ENCODE measurements at places on chromosomes 3 and 15. TPM values are rescaled to one million over a fixed set of nuclear protein-coding genes. Genes with fewer than 3 reads are reported as not detected.

The PLCL2 gene
- total RNA-seq, result 5.6 TPM

The GOLGA6L10 gene
- 0.48 TPM for total RNA-seq

The CHRM5 gene
- total RNA-seq, result not detected

GRCh38 chr3:16350597-16351318 is 85.7 kb downstream of the OXNAD1 start:
- no peak for DNase-seq

- DNase-seq, result no peak
These were observed 47.2 kb upstream of the IQSEC1 start for GRCh38 chr3:13120289-13120927.

GRCh38 chr3:167198949-167199600 is 181.0 kb downstream of the ZBBX start:
- DNase-seq, result no peak

DNA sequence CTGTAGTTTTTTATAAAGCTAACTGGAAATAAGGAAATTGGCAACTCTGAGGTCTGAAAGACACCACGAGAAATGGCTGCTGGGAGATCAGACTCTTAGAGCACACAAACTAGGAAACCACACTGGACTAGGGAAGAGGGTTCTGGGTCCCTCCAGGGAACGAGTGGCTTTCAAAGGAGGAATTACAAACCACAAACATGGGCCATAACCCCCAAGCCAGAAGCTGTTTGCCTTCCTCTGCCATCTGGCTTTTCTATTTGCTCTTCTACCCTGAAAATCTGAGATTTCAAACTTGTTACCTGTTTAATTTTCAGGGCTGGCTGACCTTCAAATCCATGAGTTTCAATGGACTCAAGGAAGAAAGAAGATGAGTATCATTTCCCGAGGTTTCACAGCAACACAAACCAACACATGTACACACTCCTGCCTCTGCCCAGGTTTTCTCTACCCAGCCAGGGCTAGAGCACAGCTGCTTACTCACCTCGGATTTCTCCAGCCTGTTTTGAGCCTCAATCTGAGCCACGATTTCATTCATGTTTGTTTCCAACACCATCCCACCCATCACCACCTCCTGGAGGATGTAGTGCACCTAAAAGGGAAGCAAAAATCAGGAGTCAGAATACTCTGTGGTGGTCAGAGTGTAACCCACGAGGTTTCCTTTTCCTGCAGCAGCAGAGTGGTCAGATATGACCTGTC is 22.6 kb upstream of the ANPEP start:
- no peak for DNase-seq

DNA sequence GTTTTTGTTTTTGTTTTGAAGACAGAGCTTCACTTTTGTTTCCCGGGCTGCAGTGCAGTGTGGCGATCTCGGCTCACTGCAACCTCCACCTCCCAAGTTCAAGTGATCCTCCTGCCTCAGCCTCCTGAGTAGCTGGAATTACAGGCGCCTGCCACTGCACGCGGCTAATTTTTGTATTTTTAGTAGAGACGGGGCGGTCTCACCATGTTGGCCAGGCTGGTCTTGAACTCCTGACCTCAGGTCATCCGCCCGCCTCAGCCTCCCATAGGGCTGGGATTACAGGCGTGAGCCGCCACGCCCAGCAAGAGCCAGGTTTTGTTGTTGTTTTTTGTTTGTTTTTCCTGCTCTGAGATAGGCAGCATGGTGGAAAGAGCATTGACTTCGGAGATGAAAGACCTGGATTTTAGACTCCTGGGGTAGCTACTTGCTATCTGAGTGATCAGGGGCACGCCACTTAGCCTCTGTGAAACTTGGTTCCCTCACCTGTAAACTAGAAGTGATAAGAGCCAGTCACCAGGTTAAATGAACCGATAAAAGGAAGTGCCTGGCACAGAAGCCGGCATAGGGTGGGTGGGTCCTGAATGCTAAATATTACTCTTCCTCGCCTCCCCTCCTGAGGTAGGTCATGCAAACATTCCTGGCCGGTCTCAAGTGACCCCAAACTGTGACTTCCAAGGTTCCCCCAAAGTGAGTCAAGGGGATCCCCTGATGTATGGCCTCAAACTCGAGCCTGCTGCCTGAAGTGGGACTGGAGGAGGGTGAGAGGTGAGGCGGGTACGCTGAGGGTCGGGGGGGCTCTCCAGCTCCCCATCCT is 62.9 kb upstream of the MCF2L2 start:
- DNase-seq, result peak; percentile 21

DNA sequence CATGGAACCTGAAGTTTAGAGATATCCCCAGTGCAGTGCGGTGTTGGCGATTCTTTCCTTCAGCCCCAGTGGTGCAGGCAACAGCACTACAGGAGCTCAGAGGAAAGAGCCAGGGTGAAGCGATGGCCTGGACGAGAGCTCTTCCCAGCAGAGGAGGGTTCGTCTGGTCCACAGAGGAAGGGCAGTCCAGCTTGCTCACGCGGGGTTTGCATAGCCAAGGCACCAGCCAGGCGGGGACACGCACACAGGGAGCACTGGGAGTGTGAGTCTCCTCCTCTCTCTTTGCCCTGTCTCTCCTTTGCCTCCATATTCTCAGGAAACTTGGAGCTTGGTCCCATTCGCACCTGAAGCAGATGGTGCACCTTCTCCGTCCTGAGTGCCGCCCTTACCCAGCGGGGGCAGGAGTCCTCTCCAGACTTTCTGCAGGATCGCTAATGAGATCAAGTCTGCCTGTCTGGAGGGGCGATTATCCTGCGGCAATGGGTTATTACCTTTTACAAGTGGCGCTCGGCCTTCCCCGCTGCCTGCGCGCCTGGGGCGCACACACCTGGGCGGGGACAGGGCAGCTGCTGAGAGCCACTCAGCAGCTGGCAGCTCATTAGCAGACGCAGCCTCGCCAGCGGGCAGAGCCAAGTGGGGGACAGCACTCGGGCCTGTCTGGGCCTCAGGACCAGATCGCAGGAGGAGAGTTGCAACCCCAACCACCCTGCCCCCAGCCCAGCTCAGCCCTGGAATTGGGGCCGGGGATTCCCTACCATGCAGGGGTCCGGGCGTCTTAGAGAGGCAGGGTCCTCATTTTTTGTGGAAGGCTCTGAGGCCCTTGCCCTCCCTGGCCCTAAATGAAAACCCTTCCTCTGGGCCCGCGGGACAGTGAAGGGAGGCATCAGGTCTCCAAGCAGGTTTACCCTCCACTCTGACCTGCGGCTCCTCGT is 119.0 kb upstream of the MEF2A start:
- DNase-seq, result peak; percentile 30

DNA sequence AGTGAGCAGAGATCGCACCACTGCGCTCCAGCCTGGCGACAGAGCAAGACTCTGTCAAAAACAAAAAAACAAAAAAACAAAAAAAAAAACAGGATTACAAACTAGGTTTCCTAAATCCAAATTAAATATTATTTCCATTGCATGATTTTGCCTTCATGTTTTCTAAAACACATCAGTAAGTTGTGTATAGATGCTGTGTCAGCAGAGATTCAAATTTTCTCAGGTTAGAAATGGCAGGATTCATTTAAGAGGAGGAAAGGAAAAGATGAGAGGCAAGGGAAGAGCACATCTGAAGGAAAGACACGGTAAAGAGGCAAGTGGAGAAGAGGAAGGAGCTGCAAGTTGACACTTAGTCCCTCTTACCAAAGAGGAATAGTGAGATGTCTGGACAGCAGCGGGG is 51.8 kb upstream of the PPARG start:
- no peak for DNase-seq

DNA sequence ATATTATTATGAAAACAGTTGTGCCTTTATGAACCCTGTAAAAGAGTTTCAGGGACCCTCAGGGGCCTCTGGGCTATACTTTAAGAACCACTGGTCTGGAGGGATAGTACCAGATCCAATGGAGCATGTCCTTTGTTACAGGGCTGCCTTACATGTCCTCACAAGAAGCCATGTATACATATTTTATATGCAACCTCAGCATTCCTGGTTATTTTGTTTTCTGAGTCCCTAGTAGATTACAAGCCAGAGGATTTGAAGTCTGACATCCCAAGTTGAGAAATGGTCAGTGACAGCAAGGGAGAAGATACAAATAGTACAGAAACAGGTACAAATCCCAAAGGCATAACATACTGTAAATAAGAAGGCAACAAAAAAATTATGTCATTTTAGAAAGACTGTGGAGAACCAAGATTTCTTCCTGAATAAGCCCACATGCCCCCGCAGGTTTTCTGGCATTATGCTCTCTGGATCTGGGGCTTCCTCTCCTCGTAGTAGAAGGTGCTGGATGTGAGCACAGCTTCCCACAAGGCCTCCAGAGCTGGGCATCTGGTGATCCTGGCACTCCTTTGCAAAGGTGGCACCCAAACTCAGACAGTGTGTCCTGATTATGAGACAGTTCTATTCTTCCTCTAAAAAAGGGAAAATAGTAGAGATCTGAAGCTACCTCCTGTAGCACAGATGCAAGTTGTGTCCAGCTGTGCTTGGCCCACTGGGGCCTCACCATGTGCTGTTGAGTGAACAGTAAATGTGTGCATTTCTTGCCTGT is 114.0 kb downstream of the NR1D2 start:
- DNase-seq, result no peak

- no peak for DNase-seq
These were observed 50.0 kb downstream of the PLS1 start for GRCh38 chr3:142646020-142646785.

GRCh38 chr3:8768364-8769087 is 887 bp downstream of the OXTR start:
- DNase-seq, result no peak

GRCh38 chr3:158355623-158356588 is 215.1 kb upstream of the MLF1 start:
- DNase-seq, result no peak

DNA sequence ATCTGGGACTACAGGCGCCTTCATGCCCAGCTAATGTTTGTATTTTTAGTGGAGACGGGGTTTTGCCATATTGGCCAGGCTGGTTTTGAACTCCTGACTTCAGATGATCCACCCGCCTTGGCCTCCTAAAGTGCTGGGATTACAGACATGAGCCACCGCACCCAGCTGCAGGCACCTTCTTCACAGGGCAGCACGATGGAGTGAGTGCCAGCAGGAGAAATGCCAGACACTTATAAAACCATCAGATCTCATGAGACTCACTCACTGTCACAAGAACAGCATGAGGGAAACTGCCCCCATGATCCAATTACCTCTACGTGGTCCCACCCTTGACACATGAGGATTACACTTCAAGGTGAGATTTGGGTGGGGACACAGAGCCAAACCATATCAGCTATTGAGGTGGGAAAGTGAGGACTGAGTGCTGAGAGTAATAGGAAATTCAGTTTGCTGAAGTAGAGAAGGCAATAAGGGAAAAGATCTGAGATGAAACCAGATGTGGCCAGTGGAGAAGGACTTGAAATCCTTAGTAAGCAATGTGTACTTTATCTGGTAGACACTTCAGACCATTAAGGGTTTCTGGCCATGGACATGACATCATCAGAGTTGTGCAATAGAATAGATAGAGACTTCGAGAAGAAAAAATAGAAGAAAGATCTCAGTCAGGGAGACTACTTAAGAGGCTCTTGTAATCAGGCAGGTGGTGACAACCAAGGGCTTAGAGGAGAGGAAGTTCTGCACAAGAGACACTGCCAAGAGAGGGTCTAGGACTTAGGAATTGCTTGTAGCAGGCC is 18.1 kb upstream of the ATP13A5 start:
- no peak for DNase-seq

DNA sequence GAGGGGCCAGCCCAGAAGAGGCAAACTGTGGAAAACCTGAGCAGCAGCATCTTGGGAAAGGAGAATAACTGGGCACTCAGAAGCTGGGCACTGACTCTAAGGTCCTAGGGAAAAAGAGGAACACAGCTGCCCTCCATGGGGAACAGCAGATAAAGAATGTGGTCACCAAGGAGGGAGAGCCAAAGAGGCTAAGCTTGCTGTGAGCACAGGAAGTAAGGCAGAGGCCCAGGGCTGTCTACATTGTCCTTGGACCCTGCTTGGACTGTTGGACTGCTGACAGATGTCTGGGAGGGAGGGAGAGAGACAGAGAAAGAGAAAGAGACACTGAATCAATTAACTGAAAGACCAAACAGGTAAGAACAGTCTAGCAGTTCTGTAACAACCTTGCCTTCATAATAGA is 4.5 kb upstream of the MNS1 start:
- no peak for DNase-seq

GRCh38 chr3:147412261-147412916 is 3.2 kb downstream of the ZIC1 start:
- no peak for DNase-seq

- DNase-seq, result no peak
These were observed 11.1 kb downstream of the RUVBL1 start for GRCh38 chr3:128112357-128112968.

DNA sequence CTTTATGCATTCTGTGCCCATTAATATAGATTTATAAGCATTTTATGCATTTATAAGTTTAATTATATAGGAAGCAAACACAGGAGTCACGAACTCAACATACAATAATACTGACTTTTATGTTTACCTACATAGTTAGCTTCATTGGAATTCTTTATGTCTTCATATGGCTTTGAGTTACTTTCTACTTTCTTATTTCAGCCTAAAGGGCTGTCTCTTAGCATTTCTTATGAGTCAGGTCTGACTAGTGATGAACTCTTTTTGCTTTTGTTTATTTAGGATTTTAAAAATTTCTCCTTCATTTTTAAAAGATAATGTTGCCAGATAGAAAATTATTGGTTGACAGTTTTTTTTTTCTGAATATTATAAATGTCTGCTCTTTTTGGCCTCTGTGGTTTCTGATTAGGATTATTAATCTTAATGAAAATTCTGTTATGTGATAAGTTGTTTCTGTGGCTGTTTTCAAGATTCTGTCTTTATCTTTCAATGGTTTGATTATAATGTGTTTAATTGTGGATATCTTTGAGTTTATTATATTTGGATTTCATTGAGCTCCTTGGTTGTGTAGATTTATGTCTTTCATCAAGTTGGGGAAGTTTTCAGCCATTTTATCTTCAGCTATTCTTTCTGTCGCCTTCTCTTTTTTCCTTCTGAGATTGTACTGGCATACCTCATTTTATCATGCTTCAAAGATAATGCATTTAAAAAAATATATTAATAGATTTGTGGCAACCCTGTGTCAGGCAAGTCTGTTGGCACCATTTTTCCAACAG is 54.3 kb downstream of the ATP2C1 start:
- no peak for DNase-seq

DNA sequence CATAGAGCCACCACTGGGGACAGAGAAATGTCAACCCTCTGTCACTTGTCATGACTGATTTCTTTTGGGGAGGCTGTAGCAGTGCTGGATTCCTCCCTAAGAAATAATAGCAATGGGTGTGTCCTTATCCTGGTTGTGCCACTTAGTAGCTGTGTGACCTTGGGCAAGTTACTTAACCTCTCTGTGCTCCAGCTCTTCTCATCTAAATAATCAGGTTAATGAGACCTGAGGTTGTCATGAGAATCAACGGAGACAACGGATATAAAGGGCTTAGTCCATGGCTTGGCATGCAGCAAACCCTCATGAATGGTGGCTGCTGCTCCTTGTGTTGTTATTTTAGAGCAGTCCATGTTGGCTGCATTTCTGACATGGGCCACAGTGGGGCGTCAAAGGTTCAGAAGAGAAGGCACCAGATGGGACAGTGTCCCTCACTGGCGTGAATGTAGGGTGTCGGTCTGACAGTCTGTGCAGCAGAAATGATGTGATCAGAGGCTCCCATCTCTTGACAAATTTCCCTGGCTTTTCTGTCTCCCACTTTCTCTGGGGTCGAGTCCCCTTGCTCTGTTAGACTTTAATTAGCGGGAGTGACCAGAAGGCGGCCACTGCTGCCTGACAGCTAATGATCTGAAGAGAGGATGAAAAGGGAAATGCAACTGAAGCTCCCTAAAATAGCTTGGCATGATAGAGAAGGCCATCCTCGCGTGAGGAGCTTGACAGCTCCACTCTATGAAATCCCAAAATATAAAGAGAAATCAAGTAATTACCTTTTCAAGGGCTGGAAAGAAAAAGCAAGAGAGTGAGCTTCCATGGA is 209.4 kb downstream of the CADPS start:
- peak; percentile 55 for DNase-seq

GRCh38 chr3:50355829-50356552 is 3.3 kb downstream of the TMEM115 start:
- DNase-seq, result no peak

Data from left lobe of liver (tissue), 2 donors.